ENCODE measurements at places on chromosomes 11 and 22.

DNA sequence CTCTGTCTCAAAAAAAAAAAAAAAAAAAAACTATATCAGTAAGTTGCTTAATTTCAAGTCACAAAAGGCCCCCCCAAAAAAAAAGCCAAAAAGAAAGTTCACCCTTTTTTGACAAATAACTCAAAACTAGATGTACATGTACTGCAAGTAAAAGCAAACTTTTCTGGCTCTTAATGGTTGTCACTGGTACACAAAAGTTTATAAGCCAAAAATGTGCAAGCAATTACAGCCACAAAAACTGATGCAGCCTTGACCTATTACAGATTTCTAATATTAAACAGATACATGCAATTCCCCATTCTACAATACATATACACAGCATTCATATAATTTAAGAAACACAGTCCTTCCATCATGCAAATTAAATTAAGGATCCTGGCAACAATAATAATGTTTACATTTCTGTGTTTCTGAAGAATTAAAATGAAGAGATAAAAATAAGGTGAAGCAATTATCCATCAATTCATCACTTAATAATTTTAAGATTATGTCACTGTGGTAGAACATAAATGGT lies 18.6 kb downstream of the PICALM start:
- no peak for DNase-seq

DNA sequence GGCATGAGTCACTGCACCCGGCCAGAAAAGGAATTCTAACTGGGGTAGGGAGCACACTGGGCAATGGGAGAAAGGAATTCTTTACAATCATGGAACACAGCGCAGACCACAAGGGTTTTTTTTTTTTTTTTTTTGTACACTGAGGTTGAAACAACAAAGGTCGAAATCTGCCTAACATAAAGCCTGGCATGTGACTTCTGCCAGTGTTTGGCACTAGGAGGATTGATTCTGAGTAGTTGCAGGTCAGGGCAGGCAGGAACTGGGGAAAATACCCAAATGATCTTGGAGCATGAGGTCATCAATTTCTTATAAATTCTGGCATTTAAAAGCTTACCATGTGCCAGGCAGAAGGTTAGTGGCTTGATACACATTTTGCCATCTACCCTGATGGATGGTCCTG lies 202.0 kb upstream of the SNX19 start:
- no peak for DNase-seq

GRCh38 chr11:115081972-115082371 lies 403.6 kb downstream of the NXPE2 start:
- DNase-seq: no peak

GRCh38 chr11:133945087-133945974 lies 11.4 kb downstream of the IGSF9B start:
- DNase-seq: no peak

GRCh38 chr22:20965888-20966855 lies 883 bp upstream of the AIFM3 start:
- DNase-seq: no peak

DNA sequence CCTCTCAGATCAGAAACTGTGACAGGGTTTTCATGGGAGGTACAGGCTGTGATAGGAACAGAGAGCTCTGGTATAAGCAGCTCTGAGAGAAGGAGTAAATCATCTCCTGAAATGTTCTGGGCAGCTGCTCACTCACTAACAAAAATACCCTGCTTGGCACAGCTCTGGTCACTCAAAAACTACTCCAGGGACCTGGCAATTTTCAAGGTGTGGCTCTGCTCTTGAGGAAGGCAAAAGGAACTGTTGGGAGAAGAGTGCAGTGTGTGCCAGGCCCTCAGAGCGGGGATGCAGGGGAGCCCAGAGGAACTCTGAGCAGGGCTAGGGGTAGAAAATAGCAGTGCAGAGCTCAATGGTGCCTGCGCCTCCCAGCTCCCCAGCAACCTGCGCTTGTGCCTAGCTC lies 180.5 kb upstream of the ZBED5 start:
- DNase-seq: no peak

DNA sequence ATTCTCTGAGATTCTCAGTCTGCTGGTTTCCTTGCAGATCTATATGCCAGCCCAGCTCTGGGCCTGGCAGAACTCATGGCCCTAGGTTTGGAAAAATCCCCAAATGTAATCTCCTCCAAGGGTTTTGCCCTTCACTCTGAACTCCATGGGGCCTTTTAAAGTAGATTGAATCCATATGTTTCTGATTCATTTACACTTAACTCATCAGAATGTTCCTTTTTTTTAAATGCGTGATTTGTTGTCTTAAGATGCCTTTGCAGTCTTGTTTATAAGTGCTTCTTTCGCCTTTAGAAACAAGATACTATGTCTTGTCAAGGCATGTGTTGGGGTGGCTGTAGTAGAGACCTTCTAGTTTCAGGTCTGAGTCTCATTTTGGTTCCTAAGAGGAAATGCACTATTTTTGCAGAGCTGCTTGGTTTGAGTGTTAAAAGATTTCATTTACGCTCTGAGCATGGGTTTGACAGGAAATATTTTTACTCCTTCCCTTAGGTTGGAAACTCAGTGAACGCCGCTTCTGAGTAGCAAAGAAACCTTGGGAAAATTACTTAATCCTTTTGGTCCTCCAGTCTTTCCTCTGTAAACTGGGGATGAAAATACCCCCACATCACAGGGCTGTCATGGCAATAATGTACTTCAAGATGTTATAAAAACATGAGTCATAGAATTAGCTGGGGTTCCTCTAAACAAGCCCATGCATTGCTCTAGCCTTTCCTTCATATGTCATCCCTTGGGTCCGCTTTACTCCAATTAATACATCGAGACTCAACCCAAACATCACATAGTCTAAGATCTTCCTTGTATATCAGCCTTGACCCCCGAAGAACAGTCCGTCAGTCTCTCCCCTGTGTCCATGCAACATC lies 83.5 kb downstream of the SNX19 start:
- DNase-seq: no peak

GRCh38 chr22:29254286-29254660 lies 13.5 kb downstream of the RHBDD3 start:
- no peak for DNase-seq

DNA sequence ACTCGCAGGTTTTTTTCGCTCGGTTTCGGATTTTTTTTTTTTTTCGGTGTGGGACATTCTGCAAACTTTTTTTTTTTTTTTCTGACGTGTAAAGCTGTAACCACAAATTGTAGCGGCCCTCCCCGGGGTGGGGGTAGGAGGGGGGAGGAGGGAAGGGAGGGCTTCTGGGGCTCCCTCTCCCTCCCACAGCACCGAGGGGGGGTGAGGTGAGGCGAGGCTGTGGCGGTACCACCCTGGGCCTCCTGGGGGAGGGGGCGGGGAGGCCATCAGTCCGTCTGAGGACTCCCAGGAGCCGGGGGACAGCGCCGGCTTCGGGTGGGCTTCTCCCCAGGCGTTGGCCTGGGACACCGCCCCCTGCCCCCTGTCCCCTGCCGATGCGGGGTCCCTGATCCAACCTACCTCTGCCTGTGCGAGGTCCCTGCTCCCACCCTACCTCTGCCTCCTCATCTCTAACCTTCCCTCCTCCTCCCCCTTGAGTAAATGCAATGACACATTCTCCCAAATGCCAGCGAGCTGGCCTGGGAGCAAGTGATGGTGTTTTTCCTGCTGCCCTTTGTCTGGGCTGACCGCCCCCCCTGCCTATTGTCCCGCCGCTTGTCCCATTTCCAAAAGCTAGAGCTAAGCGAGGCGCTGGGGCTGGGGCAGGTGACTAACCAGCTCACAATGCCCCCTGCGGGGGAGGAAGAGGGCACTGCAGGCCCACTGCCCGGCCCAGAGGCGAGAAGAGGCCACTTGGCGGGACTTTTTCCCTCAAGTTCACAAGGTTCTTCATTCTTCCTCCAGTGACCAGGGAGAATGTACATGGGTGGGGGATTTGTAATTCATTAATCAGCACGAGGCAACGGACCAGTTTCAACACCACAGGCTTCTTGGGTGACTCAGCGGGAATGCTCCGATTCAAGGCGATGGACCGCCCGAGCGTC lies 511 bp upstream of the CLCF1 start:
- DNase-seq: peak; percentile 96

DNA sequence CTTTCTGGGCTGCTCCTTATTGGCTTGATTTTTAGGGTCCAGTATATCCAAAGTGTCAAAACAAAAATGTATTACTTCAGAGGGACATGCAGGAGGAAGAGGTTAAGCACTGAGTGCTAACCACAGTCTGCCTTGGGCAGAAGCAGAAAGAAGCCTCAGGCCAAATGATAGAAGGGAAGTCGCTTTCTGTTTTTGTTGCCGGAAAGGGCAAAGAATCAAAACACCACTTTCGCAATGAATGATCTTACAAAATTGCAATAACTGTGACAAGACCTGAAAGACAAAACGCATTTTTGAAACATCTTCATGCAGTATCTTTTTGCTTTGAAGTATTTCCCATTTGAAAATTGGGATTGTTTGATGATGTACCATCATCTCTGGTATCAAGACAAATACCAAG lies 70.1 kb upstream of the PICALM start:
- no peak for DNase-seq

- DNase-seq: no peak
Observed at GRCh38 chr22:29334696-29335344, 19.3 kb upstream of the RASL10A start.

GRCh38 chr11:58576887-58577471 lies 1.3 kb upstream of the LPXN start:
- no peak for DNase-seq

DNA sequence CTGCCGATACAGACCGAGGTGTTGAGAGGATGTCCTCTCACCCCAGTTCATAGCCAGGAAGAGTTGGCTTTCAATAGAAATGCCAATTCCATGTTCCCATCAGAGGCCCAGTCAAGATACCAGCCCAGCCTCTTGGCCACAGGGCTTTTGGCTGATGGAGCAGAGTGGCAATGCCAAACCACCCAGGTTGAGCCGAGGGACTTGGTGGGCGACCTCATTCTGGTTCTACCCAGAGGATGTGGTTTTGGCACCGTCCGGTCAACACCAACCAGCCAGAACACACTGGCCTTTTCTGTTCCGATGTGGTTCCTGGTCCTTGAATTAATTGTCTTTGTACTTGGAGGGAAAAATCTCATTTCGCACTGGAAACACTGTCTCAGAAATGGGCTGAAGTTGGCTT lies 60.5 kb downstream of the COMMD9 start:
- DNase-seq: no peak

GRCh38 chr22:23497016-23497885 lies 82.8 kb downstream of the IGLL1 start:
- DNase-seq: no peak
